ENCODE measurements at places on chromosomes 1 and 21.

GRCh38 chr1:181151378-181152326, 63.2 kb downstream of the IER5 start:
- peak; percentile 70 for DNase-seq

DNA sequence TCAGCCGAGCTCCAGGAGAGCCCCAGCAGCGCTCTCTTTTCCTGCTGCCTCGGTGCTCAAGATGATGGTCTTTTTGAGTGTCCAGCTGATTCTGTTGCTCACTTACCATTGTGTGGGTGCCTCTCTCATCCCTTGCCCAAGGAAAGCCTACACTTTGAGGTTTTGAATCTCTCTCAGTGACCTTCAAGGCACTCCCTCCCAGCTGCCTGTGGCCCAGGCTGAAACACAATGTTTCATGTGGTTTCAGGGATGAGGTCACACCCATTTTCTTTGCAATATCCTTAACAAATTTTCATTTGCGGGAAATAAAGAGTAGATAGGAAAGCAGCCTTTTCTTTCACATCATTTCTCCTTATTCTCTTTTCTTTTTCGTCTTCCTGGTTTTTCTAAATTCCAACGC, 12.6 kb upstream of the MRPS14 start:
- DNase-seq: no peak

GRCh38 chr1:38062361-38063288, 16.0 kb upstream of the POU3F1 start:
- no peak for DNase-seq

- DNase-seq: no peak
These were observed 179.0 kb downstream of the PTPRU start for GRCh38 chr1:29415156-29415830.

GRCh38 chr1:36094621-36095061, 5.9 kb downstream of the ADPRS start:
- DNase-seq: no peak

DNA sequence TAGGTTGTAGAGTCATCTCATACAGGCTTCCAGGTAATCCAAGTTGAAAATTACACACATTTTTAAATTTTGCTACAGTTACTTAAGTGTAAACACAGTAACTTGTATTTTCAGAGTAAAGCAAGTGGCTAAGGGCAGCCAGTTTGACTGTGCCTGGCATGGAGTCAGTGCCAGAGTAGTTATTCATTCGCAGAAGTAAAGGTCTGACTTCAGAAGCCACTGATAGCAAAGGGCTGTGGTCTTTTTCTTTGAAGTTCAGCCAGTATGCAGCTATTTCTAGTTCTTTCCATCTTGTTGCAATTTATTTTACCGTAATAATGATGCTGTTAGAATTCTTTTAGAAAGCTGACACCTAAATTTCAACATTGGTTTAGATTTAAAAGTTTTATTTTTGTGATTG, 9.4 kb downstream of the TMEM50A start:
- no peak for DNase-seq

GRCh38 chr1:210938416-210938925, 195.5 kb downstream of the KCNH1 start:
- no peak for DNase-seq
